BE2C (cell line): ENCODE measurements at places on chromosomes 12 and 14.

GRCh38 chr14:21802441-21802840, 128.8 kb upstream of the OR4E1 start:
- no peak for DNase-seq

GRCh38 chr14:104282332-104283196, 144.2 kb downstream of the KIF26A start:
- DNase-seq: peak; percentile 5

DNA sequence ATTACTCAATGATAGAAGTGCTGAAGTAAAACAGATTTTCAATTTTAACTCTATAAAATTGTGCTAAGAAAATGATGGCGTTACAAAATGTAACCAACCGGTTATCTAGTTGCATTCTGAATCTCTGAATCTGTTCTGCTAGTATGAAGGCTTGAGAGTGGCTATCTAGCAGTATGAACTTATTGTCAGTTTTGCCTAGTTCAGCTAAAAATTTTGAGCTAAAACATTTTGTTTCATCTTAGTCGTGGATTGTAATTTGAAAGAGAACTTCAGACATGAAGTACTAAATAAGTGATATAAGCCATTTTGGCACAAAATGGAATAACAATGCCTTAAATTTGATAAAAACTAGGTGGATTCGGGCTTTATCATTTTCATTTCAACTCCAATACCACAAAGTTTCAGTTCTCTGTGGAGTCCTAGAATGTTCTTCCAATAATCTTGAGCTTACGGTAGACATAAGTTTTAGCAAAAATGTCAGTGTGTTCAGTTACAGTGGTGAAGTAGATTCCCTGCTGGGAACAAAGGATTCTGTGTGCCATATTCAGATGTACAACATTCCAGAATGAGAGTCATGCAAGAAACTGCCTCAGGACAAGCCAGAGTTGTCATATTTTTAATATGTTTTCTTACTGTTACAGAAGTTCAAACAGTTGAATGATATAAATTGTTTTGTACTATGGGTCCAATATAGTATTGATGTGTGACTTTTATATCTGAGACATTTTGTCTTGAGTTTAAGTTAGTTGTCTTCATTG, 28.1 kb downstream of the ATP6V1D start:
- no peak for DNase-seq

- no peak for DNase-seq
Measured at GRCh38 chr12:98544751-98545150, 29.4 kb downstream of the TMPO start.

DNA sequence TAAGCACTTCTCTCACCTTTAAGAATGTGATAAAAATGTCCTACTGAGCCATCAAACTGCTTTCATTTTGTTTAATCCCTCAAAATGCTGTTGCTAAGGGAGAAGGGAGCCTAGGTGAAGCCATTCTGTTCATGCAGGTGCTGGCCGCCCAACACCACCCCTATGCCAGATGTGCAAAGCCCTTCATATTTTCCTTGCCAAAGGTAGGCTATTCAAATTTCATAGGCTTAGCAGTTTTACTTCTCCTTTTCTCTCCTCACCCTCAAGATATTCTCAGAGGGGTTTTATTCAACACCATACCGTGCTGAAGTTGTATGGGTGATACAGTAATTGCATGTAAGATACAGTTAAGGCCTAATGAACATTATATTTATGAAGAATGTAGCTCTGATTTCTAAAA, 461.7 kb downstream of the GXYLT1 start:
- no peak for DNase-seq

- no peak for DNase-seq
Measured at GRCh38 chr14:102811254-102811963, 34.2 kb downstream of the TRAF3 start.

DNA sequence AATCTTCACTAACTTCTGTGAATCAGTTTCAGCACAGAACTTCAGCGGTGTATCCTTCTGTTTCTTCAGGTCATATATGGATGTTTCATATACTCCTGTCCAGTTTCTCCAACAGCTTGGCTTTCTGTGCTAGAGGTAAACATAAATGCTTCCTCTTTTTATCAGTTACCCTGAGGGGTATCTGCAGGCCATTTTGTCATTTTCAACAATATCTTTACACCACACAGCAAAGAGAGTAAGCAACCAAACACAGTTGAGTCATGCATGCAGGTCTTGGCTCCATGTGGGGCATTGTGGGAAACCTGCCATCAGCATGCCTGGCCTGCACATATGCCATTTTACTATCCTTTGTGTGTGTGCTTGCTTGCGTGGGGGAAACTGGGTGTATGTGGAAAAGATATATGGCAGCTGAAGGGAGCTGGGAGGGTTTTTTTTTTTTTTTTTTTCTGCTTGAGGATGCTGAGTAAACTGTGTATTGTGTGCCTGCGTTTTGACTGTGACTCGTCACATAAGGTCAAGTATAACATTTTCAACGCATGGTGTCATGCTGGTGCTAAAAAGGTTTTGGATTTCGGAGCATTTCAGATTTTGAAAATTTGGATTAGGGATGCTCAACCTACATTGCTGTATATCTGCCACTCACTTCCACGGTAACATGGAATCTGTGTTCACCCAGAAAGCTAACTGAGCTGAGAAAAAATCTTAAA, 56.1 kb upstream of the YARS2 start:
- DNase-seq: no peak

DNA sequence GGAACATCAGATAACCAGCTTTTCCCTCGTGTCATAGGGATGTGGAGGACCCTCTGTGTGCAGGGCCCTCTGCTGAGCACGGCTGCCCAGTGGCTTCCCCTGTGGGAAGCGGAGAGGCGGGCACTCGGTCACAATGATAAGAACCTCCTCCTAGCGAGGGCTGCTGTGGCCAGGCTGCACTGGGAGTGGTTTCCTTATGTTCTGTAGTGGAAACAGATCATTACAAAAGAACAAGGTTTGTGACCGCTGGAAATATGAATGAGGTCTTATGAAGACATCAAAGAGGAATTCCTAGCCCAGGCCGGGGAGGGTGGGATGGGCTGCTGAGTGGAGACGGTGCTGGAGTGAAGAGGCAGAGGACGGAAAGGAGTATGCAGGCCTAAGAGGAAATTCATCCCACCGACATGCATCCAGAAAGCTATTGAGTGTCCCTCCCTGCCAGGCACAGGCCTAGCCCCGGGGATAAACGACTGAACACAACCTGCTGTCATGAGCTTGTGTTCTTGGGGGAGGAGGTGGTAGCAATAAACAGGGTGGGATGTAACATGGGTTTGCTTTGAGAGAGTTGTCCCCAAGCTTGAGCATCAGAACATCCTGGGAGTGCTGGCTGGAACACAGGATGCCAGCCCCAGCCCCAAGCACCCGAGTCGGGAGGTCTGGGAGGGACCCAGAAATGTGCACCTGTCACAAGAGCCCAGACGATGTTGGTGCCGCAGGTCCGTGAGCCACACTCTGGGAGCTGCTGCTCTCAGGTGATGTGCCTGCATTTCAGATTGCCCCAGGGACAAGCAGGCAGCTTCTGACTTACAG, 37.5 kb downstream of the FZD10 start:
- DNase-seq: no peak

GRCh38 chr14:50038398-50039119, 77.8 kb downstream of the VCPKMT start:
- no peak for DNase-seq

DNA sequence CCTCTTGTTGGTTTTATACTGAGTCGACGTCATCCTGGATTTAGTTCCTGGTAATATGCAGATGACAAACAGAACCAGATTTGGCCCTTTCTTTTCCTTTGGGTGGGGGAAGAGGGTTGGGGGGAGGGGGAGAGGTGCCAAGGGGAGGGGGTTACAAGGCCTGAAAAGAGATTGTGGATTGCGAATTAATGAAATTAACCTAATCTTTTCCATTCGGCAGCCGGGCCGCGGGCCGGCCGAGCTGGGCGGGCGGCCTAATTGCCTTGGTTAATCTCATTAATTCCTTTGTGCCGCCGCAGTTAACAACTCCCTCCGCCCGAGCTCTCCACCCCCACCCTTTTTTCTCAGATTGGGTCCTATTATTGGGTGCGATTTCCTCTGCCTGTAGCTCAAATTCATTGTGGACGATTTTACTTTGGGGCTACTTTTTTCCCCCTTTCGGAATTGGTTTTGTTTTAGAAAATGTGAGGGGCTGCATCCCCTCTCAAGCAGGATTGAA, 387 bp upstream of the GSC start:
- DNase-seq: no peak
